GM12878 (cell line): ENCODE measurements at places on chromosomes 5 and 9.

DNA sequence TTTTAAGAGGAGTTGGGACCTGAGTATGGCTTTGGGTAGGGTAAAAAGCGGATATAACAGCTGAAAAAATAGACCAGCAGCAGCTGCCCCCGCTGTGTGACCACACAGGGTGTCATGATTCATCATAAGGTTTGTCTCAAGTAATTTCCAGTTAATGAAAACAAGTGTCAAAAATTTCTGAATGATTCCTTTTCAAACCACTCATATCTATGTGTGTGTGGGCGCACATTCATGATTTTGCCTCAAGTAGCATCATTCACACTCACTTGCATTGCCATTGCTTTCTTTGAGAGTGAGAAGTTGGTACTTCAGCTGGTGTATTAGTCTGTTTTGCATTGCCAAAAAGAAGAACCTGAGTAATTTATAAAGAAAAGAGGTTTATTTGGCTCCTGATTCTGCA, 12.1 kb upstream of the TNFAIP8 start:
- peak; percentile 51 for DNase-seq

DNA sequence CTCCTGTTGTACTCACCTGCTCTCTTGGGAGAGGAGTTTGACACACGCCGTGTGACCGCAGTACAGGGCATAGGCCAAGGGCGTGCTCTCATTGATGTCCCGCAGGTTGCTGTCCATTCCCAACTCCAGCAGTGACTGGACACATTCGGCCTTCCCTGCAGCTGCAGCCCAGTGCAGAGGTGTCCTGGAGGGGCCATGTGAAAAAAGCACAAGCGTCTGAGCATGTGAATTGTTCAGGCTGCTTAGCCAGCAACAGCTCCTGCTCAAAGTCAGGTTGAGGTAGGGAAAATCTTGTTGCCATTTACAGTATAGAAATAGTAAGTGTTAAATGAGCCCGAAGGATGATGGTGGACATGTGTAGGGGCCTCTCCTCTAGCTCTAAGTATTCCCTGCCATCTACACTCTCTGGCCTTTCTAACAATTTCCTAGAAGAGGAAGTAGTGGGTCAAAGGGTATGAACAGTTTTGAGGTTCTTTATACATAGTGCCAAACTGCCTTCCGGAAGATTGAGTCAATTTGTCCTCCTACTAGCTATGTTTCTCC, 116.5 kb downstream of the ANKRD55 start:
- no peak for DNase-seq

DNA sequence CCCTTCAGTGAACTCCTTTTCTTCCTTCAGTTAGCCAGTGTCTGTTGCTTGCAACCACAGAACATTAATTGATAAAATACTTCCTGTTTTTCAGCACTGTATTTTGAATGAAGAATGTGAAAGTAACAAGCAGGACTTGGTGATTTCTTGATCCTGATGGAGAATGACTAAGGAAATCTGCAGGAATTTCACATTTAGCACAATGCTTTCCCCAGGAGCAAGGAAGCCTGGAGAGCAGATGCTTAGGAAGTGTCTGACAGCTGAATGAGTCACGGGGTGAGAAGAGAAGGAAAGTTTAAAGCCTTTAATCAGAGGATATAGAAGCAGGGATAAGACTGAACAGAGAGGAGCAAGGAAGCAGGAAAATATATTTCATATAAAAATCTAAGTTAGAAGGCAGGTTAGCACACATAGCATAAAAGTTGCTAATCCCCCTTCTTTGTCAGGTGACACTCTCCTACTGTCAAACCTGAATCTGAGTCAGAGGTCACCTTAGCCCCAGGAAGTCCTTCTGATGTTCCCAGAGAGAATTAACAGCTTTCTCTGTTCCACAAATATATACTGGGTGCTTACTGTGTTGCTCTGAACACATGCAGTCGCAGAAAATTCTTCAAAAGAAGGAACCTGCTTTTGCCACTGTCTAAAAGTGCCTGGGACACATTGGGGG, 59.7 kb downstream of the GNA14 start:
- DNase-seq, result no peak

DNA sequence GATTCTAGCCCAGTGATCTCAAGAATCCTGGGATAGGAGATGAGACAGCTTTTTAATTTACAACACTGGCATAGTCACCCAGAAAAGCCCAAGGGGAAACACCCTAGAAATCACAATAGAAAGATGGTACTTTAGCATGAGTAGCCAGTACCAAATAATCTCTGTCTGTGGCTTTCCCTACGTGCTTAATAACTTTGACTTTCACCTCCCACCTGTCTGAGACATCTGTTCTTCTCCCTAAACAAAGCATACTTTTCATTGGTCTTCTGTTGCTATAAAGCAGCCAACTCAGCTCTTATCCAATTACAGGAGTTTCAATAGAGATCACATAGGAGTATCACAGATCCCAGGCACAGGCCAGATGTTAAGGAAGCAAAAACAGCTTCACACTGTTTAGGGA, 10.4 kb downstream of the MARCHF3 start:
- DNase-seq, result no peak
